Heart left ventricle (tissue), 16 donors: ENCODE measurements at places on chromosomes 7 and 10.

DNA sequence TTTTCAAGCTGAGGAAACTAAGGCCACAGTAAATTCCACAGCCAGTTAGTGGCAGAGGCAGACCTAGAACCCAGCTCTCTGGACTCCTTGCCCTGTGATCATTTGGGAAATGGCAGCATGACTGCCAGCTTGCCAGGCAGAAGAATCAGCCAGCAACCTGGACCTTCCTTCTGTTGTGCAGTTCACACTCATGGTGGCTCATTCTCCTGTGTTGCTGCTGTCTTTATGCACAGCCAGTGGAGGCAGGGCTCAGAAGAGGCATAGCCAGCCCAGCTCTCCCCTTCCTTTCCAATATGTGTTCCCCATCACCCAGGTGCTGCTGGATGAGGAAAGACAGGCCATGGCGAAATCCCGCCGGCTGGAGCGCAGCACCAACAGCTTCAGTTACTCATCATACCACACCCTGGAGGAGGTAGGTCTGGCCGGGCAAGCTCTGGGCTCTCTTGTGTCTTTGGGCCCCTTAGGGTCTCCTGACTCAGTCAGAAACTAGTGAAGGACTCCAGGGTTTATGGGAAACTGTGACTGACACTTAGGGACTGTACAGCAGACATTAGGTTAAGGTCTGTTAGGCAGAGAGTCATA lies 14.8 kb downstream of the CPA5 start:
- DNase-seq: no peak

- no peak for DNase-seq
Measured at GRCh38 chr7:142563470-142563869, 185.8 kb upstream of the PRSS1 start.

DNA sequence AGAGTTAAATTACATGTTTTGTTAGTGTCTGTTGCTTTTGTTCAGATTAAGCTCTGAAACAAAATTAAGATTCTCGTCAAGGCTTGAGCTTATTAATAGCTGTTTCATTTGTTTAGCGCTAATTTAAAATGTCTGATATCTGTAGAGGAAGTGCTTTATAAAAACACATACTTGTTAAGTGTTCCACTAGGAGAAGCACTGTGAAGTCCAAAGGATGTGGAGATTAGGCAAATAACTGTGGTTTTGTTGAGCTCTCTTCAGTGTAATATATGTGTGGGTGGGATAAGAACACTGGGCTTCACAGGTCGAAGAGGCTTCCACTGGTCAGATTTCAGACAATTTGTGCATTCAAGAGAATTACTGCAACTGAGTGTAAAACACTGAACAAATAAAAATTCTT lies 242.0 kb downstream of the AUTS2 start:
- no peak for DNase-seq

GRCh38 chr10:44567471-44567870 lies 182.6 kb upstream of the CXCL12 start:
- DNase-seq: no peak

GRCh38 chr7:78041423-78041822 lies 242.8 kb downstream of the PHTF2 start:
- DNase-seq: no peak

DNA sequence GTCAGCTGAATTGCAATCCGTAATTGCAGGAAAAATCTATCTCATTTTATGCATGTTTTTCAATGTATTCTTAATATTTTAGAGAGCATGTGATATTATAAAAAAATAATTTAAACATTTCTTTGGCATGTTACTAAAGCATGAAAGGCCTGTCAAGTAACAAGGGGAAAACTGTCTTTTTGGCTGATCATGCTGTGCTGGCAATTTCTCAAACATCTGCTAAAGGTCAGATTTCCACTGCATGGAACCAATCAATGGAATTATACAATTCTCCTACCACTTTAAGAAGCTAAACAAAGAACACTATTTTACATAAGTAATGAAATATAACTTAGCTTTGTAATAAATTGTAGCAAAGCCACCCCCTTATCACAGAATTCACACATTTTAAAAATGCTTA lies 49.4 kb downstream of the JMJD1C start:
- DNase-seq: no peak

DNA sequence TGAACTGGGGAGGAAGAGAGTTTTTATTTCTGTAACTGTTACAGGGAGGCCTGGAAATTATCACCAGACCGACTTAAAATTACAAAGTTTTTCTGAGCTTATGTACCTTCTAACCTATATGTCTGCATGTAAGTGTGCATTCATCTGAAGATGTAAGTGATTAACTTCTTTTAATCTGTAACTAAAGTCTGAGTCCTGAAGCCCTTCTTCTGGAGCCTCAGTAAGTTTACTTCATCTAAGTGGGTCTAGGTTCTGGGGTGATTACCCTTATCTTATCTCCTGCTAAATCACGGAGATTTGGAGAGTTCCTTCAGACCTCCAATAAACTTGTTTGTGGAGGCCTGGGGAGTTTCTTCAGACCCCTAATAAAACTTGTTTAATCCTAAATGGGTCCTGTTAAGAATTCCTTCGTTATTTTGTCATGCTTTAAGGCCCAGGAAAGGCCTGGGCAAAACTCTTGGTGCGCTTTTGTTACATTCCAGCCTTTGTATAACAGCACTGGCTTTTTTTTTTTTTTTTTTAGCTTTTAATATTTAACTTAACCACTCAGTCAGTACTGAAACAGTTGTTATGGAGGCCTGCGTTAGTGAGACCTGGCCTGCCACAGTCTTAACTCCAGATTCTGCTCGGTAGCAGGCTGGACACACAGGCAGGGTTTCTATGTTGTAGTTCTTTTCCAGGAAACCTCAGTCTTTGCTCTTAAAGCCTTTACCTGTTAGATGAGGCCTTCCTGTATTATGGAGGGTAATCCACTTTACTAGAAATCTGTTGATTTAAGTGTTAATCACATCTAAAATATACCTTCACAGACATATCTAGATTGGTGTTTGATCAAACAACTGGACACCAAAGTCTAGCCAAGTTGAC lies 33.0 kb downstream of the TPST1 start:
- DNase-seq: no peak

DNA sequence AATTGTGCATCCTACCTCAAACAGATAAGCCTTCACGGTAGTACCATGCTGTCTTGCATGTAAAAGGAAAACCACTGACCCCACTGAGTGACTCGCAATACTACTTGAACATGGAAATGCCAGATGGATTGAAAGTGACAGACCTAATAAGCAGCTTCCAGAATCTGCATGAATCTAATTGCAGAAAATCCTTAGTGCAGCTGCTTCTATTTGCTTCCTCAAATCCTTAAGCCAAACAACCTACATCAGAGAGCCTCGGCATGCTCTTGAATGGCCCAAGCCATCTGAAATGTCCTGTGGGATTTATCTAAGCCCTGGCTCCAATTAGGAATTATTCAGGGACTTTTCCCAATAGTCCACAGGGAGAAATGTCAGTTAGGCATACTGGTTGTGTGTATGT lies 509.5 kb upstream of the CELF2 start:
- no peak for DNase-seq

- no peak for DNase-seq
Measured at GRCh38 chr7:137501562-137501961, 158.0 kb upstream of the PTN start.

DNA sequence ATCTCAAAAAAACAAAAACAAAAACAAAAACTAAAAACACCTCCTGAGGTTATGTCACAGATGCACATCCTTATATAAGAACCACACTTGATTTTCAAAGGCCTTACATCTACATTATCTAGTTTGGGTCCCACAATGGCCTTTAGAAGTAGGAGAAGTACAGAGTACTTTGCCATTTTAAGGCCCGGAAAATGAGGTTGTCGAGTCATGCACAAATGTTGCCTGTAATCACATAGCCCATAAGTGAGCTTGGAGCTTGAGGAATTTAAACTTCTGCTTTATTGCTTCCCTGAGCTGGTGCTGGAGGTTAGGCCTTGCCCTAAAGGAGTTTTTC lies 9.7 kb upstream of the MKRN1 start:
- DNase-seq: no peak

- no peak for DNase-seq
Measured at GRCh38 chr7:12609561-12609960, 39.0 kb downstream of the SCIN start.

DNA sequence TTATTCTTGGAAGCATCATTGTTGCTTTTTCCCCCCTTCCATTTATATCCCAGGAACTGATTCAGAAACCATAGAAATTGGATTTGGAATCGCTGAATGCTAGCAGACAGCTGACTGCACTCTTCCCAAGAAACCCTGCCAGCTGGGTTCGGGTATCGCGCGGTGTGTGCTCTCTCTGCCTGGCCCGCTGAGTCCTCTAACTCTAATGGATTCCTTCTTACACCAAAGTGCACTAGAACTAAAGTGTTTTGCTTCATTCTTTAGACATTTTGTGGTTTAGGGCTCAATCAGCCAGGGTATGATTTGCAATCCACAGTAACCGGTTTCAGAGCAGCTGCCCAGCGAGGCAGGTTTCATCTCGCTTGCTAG lies 92.2 kb downstream of the EGFR start:
- no peak for DNase-seq

DNA sequence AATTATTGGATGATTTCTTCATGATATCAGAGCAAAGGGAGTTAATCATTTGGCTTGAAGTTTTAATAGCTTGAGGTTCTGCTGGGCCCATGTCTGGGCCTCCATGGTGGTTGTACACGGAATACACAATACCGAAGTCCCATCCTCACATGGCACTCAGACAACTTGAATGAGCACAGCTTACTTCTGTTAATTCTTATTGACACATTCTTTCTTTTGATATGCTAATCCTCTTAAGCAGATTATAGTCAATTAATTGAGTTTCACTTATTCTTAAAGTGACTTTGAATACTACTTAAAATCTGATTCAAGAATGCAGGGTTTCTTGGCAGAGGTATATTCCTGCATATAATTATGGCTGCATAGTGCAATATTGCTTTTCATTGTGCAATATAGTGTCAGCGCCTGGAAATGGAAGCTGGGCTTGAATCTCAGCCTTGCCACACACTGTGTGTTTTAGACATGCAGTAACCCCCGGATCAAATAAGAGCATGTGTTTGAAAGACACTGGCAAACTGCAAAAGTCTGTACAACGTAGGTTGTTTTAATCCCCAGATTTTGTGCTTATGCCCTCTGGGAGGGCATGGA lies 543.5 kb upstream of the ADARB2 start:
- DNase-seq: no peak

GRCh38 chr10:79186486-79187120 lies 117.8 kb downstream of the ZMIZ1 start:
- DNase-seq: no peak

GRCh38 chr10:30445711-30446110 lies 11.7 kb downstream of the MAP3K8 start:
- no peak for DNase-seq

- no peak for DNase-seq
Measured at GRCh38 chr10:84607523-84607922, 279.1 kb downstream of the CCSER2 start.

- DNase-seq: no peak
Measured at GRCh38 chr7:19235680-19236079, 90.5 kb upstream of the FERD3L start.

DNA sequence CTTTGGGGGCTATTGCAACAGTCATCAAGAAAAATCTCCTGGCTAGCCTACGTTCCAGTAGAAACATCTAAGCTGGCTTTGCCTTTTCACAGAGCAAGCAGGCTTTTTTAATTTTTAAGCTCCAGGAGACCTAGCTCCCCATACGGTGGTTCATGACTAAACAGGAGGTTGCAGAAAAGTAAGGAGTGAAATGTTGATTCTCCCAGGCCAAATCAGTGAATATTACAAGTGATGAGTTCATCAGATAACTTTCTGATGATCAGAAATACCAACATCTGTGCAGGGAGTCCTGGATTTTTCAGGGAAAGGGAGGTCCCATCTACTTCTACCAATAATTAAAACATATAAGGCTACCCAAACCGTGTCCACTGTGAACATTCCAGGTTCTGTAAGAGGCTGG lies 477.3 kb upstream of the CELF2 start:
- no peak for DNase-seq

GRCh38 chr10:86851328-86852207 lies 95.1 kb downstream of the BMPR1A start:
- peak; percentile 21 for DNase-seq

DNA sequence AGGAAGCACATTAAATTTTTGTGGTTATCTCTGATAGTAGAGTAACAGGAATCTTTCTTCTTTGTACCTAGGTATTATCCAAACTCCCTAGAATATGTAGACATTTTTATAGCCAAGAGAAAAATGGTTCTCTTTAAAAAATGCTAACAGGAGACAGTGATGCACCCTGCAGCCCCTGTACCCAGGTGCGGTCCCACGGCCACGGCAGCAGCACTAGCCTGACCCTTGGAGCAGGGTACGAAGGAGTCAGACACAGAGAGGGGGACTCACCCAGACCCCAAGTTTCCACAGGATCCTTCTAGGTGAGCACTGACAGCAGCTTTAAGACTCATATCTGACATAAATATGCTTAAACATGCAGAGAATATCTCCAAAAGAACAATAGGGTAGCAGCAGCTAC lies 60.4 kb downstream of the NUDCD3 start:
- no peak for DNase-seq

GRCh38 chr10:123577921-123578461 lies 88.2 kb upstream of the GPR26 start:
- no peak for DNase-seq

DNA sequence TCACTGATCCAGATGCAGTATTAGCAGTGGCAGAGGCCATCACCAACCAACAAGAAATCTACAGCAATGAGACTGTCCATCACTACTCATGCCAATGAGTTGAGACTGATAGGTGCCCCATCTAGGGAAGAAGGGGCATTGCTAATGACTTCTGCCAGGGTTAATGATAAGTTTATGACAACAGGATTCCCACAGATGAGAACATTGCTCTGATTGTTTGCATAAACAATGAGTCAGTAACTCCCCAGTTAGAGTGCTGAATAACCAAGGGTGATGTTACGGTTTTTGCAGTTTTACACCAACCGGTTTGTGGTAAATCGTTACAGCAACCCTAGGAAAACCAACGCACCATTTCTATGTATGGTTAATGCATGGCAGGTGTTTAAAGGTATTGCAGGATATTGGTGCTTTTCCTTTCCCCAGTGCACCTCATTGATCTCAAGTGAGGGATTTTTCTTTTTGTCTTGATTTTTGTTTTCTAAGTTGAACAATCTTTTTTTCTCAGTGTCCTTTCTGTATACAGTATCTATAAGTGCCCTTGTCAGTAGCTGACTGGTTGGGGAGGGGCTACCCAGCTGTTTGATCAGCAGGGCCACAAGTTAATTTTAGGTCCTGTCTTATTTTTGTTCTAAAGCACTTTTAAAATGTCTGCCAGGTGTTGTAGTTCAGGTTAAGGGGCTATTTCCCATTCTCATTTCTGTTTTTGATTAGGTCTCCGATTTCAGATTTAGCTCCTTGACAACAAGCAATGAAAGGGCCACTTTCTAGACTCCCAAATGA lies 3.9 kb upstream of the CSGALNACT2 start:
- DNase-seq: no peak

DNA sequence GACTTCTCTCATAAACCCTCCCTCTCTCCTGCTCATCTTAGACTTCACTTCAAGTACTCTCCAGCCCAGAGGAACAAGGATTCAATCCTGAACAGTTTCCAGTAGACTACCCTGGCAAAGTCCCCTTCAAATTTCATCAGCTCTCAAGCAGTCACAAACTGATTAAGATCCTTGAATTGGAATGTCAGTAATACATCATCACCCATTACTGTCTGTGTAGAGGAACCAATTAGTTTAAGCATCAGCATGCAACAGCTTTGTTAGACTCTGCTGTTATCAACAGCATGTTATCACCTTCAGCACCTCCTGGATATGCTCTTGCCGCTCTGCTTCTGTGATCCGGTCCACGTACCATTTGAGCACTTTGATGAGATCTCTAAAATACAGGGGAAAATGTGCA lies 307.0 kb upstream of the IMMP2L start:
- no peak for DNase-seq

GRCh38 chr7:26156451-26157420 lies 4.7 kb downstream of the NFE2L3 start:
- no peak for DNase-seq
